Head of caudate nucleus (tissue), 42 donors: ENCODE measurements at places on chromosomes 6 and 20.

DNA sequence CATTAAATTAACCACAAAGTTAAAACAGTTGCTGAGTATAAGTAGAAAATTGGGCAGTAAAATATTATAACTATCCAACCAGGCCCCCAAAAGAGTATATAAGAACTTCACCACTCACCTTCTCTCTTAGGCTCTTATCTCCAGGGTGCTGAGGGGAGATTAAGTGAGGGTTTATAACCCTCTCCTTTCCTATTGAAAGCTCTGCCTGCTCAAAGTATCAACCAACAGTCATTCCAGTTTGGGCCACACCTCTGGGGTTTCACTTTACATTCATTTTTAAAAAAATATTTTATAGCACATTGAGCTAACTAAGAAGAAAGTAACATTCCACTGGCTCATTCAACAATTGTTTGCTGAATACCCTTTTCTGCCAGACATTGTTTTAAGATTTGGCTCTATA lies 22.1 kb downstream of the GSTA4 start:
- no peak for DNase-seq

DNA sequence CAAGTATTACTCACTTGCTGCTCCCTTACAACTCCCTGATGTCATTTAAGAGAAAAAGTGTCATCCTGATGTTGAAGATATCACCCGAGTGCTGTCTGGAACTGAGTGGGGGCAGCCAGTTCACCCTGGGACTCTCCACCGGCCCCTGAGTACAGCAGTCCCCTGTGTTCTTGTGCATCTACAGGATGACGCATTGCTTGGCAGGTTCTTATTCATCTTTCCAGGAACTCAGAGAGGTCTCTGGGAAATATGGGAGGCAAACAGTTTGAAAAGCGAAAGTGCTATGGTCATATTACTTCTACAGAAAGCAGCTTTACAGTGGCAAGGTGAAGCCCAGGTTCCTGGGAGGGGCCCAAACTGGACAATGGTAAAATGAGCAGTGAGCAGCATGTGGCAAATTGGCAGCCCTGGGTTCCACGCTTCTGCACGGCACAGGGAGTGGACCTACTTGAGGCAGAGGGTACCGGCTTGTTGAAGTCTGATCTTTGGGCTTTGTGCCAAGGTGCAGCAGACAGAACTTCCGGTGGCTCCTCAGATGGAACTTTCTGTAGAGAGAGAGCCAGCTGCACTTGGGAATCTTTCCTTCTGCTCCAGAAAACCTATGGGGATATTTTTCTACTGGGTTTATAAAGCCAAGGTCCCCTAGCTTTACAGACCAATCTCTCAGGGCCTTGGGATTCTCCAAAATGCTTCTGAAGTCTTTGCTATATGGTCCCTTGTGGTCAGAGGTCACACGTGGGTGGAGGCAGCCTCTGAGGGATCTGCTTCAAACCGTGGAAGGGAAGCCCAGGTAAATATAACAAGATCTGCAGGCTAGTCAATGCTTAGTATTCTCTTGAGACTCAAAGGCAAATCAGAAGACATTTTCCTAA lies 128.3 kb downstream of the MAP3K7 start:
- DNase-seq, result no peak

GRCh38 chr6:92292067-92292466 lies 1127.3 kb downstream of the EPHA7 start:
- no peak for DNase-seq

DNA sequence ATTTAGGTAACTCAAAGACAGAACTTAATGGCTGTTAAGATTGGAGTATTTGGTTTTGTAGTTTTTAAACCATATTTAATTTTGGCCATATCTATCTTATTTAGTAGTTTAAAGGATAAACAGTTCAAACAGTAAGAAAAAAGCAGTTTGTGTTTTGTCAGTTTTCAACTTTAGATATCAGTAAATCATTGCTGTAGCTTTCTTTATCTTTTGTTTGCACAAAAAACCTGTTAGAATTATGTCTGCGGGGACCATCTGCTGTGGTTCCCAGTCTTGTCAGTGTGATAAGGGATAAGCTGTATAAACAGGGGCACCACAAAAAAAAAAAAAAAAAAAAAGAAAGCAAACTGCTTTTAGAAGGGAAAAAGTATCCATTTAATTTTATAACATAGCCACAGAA lies 40.9 kb downstream of the CDKAL1 start:
- DNase-seq, result no peak

GRCh38 chr6:143283887-143284645 lies 166.4 kb downstream of the ADAT2 start:
- no peak for DNase-seq

DNA sequence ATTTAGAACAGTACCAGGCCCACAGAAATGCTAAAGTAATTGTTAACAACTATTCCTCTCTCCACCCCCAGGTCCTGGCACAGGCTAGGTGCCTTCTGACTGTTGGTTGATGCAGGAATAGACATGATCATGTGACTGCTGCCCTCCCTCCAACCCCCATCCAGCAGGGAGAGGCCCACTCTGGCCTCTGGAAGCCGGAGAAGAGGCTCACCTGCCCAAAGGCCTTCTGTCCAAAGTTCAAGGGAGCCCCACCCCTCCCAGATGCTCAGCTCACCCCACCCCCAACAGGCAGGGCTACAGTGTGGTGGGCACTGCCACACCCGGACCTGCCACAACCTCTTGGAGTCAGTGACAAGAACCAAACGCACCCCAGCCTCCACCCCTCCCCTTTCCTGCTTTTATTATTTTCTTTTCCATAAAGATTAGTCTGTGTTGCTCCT lies 26.9 kb upstream of the FOXP4 start:
- no peak for DNase-seq

GRCh38 chr20:14569641-14570040 lies 232.2 kb upstream of the FLRT3 start:
- no peak for DNase-seq

- no peak for DNase-seq
These were observed 690 bp downstream of the GDAP1L1 start for GRCh38 chr20:44247586-44248409.

- no peak for DNase-seq
These were observed 20.6 kb downstream of the XKR7 start for GRCh38 chr20:31988430-31989015.

- DNase-seq, result no peak
These were observed 43.5 kb downstream of the OR2B6 start for GRCh38 chr6:28000351-28001045.

GRCh38 chr6:118285791-118286190 lies 262.3 kb upstream of the PLN start:
- no peak for DNase-seq

GRCh38 chr20:34938466-34939163 lies 17.0 kb downstream of the GSS start:
- peak; percentile 52 for DNase-seq

GRCh38 chr6:23637296-23637695 lies 488.7 kb upstream of the NRSN1 start:
- no peak for DNase-seq

DNA sequence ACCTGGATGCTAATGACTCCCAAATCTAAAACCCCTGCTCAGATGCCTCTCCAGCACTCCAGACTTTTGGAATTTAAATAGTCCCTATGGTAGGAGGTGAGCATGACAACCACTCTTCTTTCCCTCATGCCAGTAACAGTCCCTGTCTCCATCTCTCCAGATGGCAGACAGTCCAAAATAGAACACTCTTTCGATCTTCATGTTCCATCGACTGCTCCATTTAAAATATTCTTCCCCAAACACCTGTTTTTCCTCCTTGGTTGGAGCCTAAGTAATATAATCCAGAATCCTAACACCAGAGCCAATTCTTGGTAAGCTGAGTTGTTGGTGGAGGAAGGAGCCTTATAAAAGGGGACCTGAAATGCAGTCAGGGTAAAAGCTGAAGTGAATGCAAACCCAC lies 723.5 kb upstream of the CHD6 start:
- DNase-seq, result no peak

- DNase-seq, result no peak
These were observed 8.8 kb downstream of the TENT5A start for GRCh38 chr6:81743649-81744048.

DNA sequence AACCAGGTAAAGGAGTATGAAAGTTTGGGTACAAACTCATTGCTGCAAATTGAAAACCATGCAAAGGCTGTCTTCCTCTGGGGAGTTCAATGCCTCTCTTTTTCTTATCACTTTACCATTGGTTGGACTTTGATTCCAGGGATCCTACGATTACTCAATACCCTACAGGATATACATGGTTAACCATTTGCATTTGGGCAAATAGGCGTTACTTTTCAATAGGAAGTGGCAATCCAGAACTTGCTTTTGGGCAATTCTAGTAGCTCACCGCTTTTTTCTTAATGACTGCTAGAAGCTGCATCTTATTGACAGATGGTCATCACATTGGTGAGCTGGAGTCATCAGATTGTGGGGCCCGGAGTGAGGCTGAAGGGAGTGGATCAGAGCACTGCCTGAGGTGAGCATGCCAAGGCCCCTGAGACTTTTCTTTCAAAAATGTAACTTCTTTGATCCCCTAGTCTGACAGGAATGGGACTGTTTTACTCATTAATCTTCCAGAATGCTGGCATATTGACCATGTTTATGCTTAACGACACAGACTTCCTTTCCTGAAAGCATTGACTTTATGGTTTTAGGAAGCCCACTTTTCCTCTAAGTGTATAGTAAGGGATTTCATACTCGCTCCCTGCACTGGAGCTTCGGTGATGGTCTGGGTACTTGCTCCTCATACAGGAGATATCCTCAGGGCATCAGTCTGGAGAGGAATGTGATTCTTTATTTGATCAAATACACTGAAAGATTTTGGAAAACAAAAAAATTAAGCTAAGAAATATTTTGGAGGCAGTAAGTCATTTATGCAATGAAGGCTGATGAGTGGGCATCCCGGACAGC lies at the start of gene CCR6:
Gene CCR6, plus strand, starts transcription at position 270 of the 831 bp plus-strand sequence. CDS start 13,039 bp downstream, outside the sequence.
- DNase-seq, result no peak

DNA sequence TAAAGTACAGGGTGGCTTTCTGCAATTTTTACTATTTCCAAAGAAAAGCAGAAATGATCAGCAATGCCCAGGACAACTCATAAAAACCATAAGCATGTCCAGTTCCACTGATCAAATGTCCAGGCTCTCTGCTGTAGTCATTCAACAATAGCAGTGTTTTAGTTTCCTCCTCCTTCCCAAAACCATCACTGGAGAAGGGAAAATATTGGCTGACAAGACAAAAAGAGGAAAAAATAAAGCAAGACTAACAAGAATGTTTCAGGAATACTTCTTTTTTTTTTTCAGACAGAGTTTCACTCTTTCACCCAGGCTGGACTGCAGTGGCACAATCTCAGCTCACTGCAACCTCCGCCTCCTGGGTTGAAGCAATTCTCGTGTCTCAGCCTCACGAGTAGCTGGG lies 2.2 kb downstream of the UQCC1 start:
- no peak for DNase-seq

DNA sequence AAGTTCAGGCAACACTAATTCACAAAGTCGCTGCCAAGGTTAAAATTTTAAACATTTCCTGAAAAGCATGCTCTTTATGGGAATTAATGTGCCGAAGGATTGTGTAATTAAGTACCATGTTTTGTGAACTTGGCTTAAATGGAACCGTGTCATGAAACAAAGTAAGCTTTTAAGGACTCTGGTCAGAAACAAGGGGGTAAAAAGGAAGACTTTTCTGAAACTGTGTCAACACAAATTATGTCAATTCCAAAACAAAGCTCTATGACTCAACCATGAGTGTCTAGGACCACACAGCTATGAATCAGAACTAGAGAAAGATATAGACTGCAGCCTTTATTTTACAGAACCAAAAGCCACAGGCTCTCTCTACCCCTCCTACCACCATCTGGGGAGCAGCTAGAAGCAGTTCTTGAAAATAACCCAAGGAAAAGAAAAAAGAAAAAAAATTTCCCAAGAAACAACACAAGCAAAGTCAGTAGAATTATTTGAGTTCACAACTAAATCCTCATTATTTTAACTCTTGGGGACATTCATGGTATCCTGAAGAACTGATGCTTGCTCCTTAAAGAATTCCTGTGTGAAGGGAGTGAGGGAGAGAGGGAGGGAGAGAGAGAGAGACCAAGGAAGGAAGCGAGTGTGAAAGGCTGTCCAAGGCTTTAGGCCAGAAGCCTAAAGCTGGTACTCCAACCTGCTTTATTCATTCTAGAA lies 81.9 kb downstream of the ZMYND8 start:
- DNase-seq, result no peak

DNA sequence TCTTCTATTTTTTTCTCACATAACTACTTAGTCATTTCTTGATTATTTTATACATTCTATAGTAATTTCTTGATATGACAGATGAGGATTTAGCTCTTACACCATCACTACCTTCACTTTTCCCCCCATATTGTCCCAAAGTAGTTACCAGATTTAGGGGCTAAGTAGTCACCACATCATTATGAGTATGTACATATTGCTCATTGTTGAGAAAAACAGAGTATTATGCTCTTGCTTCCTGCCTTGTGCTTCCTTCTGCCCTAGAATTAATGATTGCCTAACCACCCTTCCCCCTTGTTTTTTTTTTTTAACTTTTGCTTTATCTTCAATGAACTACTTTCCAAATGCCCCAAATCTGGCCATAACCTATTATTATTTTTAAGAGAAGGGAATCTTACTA lies 6.8 kb upstream of the HLA-B start:
- no peak for DNase-seq

DNA sequence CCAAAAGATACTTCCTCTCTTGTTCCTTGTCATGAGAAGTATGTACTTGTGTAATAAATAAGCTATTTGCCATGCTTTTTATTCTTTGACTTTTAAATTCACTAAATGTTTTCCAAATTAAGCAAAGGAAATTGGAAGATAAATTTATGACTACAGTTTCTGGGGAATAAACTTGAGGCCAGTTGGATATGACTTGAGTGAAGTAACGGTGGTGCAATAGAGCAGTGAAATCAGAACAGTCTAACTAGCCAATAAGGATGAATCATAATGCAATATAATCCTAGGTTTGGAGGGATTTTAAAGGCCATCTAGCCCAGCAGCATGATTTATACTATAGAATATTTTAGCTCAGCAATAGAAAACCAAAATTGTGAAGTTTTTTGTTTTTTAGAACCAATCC lies 183.8 kb upstream of the TCF21 start:
- DNase-seq, result no peak
